ENCODE measurements at places on chromosomes 13 and 19. TPM values are rescaled to one million over a fixed set of nuclear protein-coding genes. Genes with fewer than 3 reads are reported as not detected.

Gene ZNF471
- 4.5 TPM for total RNA-seq

Gene RFPL4AL1
- total RNA-seq = not detected

Gene URAD
- not detected for total RNA-seq

Gene ANKRD24
- total RNA-seq = 0.31 TPM

Gene TJP3
- total RNA-seq = not detected

Gene NLRP9
- not detected for total RNA-seq

Gene C1QTNF9
- total RNA-seq = 0.12 TPM

Gene SLC46A3
- 18.7 TPM for total RNA-seq

Gene ARL11
- 0.40 TPM for total RNA-seq

Gene VMAC
- total RNA-seq = 2.9 TPM

Gene PSG11
- total RNA-seq = not detected

Gene CYP2A7
- total RNA-seq = not detected

Gene ZNF71
- 6.4 TPM for total RNA-seq

DNA sequence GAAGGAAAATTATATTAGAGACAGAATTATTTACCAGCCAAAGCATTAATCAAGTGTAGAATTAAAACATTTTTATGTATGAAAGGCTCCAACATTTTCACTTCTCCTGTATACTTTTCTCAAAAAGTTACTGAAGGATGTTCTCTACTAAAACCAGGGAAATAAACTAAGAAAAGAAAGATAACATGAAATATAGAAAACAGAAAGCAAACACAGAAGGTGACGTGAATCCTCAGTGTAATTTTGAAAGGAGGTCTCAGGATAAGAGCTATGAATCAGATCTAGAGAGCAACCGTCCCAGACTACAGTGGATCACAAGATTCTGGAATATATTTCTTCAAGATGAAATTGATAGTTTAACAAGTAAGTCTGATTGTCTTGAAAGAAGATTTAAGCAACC lies 144.5 kb downstream of the CYSLTR2 start:
- DNase-seq = no peak

DNA sequence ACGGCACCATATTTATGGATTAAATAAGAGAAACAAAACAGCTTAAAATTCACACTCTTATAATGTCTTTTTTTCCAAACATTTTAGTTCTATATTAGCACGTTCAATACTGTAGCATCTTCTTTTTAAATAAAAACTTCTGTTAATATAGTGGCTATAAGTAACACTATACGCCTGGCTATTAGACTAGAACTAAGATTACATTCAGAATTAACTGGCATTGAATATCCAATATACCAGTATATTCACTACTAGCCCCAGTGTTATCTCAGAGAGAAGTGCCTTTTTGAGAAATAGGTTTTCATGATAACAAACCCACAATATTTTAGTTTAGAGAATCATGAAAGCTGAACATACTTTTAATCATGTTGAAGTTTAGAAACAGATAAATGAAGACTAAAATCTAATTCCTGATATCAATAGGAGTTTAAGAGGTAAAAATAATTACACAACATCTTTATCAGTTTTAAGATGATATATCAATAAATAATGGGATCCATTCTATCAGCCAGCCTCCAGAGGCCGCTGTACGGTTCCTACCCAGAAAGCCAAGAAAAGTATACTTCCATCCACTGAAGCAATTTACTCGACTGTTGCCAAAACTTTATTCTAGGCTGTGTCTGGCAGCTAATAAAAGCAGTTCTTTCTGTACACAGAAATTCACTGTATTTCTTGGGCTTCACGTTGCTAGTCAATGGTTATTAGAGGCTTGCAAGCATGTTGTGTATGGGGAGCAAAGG lies 1113.4 kb upstream of the MIR17HG start:
- DNase-seq = no peak

DNA sequence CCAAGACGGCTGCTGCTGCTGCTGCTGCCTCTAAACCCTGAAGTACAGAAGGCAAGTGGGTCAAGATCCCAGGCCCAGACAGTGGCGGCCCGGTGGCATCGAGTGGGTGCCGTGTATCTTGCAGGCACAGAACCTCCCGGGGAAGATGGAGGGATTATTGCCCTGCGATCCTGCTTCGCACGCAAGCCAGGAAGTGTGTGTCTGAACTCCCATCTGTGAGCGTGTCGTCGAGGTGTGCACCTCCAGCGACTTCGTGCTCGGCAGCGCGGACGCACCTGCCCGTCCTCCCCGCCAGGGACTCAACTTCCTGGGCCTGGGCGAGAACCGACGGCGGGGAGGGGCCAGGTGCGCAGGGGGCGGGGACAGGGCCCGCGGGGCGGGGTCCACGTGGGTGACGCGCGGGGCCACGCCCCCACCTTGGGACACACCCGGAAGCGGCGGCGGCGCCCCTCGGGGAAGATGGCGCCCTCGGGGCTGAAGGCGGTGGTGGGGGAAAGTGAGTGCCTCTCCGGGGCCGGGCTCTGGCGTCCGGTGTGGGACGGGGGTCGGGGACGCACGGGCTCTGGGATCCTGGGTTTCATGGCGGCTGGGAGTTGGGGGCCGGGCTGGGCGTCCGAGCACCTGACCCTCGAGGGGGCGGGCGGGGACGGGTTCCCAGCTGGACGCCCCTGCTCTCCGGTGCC lies at the start of gene STXBP2:
STXBP2 (plus strand) TSS at position 420 of the 683 bp plus-strand sequence; CDS start at position 460, 40 bp downstream.
- peak; percentile 85 for DNase-seq

GRCh38 chr13:34647379-34648150 lies 294.5 kb upstream of the NBEA start:
- no peak for DNase-seq

- DNase-seq = no peak
Measured at GRCh38 chr19:12000152-12000981, 35.1 kb downstream of the ZNF433 start.

- DNase-seq = no peak
Measured at GRCh38 chr13:39685652-39686051, 30.2 kb downstream of the COG6 start.

DNA sequence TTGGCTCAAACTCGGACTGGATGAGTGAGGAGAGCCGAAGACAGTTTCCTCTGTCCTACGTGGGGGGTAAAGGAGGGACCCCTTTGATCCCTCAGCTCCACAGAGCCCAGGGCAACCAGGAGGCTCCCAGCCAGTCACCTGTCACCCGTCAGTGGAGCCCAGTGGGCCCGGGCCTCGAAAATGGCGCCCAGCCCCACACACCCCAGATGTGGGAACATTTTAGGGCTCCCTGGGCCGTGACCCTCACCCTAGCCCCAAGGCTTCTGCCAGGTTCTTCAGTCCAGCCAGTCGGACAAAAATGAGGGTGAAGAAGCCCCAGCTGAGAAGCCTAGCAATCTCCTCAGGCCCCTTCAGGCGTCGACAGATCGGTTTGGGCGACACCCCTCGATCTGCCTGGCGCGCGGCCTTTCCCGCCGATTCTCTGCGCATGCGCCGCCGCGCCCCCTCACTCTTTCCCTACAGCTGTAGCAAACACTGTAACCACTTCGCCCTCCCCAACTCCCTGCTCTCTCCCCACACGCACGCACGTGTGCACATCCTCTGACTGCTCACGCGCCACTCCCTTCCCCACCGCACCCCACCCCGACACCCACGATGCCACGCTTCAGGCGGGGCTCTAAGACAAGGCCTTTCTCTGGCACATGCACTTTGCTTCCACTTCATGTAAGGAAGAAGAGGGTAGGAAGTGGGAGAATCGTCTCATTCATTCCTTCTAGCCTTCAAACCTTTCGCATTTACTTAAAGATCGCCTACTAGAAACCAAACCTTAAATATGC lies at the start of gene SLC6A16:
SLC6A16 (minus strand) TSS at position 391 of the 776 bp plus-strand sequence. CDS start 13,844 bp downstream, outside the sequence.
- no peak for DNase-seq

- DNase-seq = no peak
Measured at GRCh38 chr19:38952395-38953165, 21.8 kb downstream of the MRPS12 start.

DNA sequence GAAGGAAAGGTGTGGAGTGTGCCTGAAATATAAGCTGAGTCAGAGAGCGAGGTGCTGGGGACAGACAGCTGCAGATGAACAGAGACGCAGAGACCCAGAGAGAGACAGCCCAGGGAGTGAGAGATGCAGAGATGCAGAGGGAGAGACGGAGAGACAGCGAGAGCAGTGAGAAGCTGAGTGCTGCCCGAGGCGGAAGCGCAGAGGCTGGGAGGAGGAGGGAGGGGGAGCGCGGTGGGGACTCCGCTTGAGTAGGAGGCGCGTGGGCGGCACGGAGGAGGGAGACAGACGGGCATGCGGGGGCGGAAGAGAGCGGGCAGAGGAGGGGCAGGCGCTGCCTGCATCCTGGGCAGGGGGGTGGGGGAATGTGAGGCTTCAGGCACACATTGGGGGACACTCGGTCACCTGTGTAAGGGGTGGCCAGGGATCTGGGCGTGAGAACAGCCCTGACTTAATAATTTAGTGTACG lies 25.7 kb downstream of the SLC8A2 start:
- DNase-seq = peak; percentile 61

GRCh38 chr13:103731959-103732358 lies 665.7 kb upstream of the SLC10A2 start:
- no peak for DNase-seq

DNA sequence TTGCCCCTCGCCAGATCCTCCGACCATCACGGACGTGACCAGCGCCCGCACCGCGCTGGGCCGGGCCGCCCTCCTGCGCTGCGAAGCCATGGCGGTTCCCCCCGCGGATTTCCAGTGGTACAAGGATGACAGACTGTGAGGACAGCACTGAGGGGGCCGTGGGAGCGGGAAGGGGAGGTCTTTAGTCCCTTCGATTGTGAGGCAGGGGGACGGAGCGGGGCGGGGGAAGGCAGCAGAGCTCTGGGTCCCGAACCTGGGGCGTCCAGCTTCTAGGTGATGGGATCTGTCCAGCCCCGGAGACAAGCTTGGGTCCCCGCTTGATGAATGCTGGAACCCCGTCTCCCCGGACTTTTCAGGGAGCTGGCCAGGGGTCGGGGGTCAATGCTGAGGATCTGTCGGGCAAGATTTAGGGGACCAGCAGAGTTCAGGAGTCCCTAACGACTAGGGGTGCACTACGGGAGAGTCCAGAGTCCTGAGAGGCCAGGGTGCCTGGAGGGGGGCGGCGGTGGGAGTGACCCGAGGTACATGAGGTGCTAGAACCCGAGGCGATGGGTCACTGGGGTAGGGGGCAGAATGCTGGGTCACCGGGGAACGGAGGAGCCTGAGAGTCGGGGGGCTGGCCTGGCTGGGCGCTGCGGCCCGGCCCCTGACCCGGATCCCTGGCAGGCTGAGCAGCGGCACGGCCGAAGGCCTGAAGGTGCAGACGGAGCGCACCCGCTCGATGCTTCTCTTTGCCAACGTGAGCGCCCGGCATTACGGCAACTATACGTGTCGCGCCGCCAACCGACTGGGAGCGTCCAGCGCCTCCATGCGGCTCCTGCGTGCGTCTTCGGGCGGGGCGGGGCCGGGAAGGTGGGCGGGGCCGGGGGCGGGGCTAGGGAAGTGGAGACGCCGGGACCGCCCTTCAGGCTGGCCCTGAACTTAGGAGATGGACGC lies 14.6 kb downstream of the VSIG10L start:
- DNase-seq = peak; percentile 80

- no peak for DNase-seq
Measured at GRCh38 chr13:45102136-45102507, 18.2 kb upstream of the GTF2F2 start.

DNA sequence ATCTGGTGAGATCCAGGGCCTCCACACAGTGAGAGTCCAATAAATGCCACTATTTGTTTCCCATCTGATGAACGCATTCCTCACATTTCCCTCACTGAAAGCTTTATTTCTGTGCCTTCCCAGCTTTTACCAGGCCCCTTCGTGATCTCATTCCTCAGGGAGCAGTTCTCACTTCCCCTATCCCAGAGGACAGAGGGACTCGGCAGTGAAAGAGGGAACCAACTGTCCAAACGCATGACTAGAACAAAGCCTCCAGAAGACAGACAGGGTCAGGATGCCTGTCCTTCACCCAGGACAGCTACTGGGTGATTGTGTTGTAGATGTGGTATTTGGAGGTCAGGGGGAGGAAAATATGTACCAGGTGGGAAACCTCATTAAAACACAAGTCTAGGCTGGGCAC lies 2.0 kb upstream of the ZBTB45 start:
- DNase-seq = no peak

- DNase-seq = peak; percentile 78
Measured at GRCh38 chr19:8585894-8586750, 8.9 kb upstream of the MYO1F start.

DNA sequence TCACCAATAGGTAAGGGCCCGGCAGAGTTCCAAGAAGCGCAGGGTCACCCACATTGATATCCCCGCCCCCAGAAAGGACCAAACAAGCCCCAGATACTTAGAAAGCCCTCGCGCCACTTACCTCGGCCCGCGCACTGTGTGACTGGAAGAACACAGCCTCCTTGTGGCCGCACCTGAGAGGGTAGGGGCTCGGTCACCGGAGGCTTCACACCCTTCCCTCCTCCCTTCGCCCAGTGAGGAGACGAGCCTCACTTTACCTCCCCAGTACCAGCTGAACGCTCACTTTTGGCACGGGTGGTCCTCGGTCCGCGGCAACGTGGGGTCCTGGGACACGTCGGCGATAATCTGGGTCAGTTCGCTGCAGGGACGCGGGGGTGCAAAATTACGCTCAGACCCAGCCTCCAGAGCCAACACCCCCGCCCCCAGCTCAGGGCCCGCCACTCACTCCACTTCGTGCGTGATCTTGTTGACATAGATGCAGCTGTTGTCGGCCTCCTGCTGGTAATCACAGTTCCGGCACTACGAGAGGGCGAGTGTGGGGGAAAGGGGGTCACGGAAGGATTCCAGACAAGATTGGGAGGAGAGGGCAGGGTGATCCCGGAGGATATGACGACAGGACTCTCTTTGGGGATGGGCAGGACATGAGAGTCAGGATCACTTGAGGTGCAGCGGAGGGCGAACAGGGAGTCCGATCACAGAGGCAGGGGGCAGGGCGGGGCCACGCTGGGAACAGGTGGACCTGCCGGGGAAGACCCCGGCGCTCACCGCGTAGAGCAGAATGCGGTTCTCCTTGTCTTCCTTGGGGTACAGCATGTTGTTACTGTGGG lies 568 bp downstream of the POLR2I start:
- no peak for DNase-seq

- DNase-seq = no peak
Measured at GRCh38 chr13:23470790-23471614, 37.5 kb upstream of the SACS start.

DNA sequence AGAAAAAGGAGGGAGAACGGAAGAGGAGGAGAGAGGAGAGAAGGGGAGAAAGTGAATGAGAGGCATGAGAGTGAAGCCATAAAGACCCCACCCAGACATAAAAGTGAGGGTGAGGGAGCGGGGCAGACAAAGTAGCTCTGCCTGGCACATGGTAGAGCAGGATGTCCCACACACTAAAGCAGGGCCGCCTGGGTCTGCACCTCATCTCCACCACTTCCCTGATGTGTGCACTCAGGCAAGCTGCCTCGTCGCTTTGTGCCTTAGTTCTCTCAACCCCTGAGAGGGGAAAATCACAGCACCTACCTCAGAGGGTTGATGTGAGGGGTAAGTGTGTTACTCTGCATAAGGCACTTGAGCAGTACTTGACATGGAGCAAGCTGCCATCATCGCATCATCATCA lies 488.1 kb downstream of the COG6 start:
- DNase-seq = no peak

Data from right cardiac atrium (tissue), 5 donors.